Right renal cortex interstitium (tissue), 3 donors: ENCODE measurements at places on chromosomes 7 and 10.

GRCh38 chr7:155560982-155561686 is 14.8 kb upstream of the CNPY1 start:
- DNase-seq, result no peak

GRCh38 chr10:44392420-44392819 is 7.5 kb upstream of the CXCL12 start:
- DNase-seq, result no peak

GRCh38 chr7:134645935-134646334 is 718 bp upstream of the BPGM start:
- no peak for DNase-seq

- no peak for DNase-seq
These were observed 86.7 kb upstream of the TMEM168 start for GRCh38 chr7:112876877-112877276.

DNA sequence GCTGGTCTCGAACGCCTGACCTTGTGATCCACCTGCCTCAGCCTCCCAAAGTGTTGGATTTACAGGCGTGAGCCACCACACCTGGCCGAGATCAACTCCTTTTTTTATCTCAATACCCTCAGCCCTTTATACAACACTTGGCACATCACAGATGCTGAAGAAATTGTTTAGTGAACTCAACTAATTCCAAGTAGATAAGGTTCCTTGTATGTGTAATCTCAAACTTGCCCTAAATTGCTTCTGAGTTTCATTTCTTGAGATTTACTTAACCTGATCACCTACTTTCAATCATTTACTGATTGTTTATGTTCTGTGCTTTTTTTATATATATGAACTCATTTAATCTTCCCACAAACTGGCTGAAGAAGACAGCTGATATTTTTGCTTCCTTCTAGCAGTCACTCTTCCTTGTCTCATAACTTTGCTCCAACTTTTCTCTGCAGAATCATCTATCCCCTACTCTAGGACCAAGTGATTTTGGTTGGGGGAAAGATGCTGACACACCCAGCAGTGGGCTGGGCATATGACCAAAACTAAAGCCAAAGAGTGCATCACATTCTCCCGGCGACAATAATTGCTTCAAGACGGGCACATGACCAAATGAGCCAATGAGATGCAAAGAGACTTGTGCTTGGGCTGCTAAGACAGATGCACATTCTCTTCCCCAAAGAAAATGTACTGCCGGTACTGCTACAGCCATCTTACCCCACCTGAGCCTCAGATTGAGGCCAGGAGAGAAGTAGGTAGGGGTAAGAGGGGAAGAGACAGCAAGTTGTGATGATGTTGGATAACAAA is 40.3 kb upstream of the ARID5B start:
- DNase-seq, result no peak
